DMS79 (cell line): ENCODE measurements at places on chromosomes 5 and 9.

- no peak for DNase-seq
Measured at GRCh38 chr9:137009938-137010732, 13.8 kb upstream of the CLIC3 start.

GRCh38 chr9:94065535-94065961, 18.7 kb upstream of the PTPDC1 start:
- DNase-seq = no peak

DNA sequence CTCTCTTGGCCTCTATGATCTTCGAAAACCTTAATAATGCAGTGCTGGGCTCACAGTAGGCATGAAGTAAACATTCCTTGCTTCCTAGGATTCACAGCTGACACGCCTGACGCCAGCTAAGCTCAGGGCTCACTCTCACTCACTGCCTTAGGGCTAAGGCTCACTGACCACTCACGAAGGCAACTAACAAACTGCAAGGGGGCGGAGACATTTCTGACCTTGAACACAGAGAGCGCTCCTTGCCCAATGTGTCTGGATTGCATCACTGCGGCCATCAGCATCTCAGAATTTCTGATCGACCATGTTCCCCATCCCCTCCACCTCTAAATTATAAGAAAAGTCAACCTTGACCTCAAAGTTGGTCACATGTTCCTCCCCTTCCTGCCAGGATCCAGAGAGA, 372.6 kb downstream of the EBF1 start:
- no peak for DNase-seq

GRCh38 chr5:36939969-36940858, 63.6 kb downstream of the NIPBL start:
- DNase-seq = no peak

- no peak for DNase-seq
Measured at GRCh38 chr9:84340535-84340934, at the start of gene SLC28A3. Gene SLC28A3, minus strand, starts transcription at chr9:84340758. Its CDS starts 125 bp downstream, at chr9:84340633.

GRCh38 chr9:111582888-111583287, 16.6 kb downstream of the PTGR1 start:
- no peak for DNase-seq

DNA sequence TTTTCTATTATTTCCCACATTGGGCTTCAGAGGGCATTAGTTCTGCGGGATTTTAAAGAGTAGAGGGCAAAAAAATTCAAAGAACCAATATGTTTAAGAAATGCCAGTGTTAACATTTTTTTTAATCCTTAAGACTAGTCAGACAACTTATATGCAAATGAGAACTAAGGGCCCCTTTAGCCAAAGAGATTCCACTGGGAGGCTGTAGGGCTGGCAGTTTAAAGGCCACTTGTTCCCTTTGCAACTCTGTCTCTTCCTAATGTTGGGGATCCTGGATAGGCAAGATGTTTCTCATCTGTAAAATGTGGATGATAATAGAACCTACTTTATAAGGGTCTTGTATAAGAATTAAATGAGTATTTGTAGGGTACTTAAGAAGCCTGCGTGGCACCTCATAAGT, 1395.9 kb downstream of the PTPRD start:
- DNase-seq = no peak

- DNase-seq = no peak
Measured at GRCh38 chr5:178376921-178377582, 144.4 kb upstream of the PHYKPL start.

GRCh38 chr9:92488681-92489550, 6.6 kb upstream of the ASPN start:
- no peak for DNase-seq

GRCh38 chr5:34928267-34928666, 1.1 kb upstream of the DNAJC21 start:
- no peak for DNase-seq

- no peak for DNase-seq
Measured at GRCh38 chr5:168260353-168261226, 30.9 kb upstream of the WWC1 start.

- no peak for DNase-seq
Measured at GRCh38 chr5:123428521-123429220, 5.5 kb upstream of the CEP120 start.

GRCh38 chr5:88761269-88761850, 121.6 kb downstream of the MEF2C start:
- DNase-seq = no peak

GRCh38 chr9:127273326-127273725, 8.8 kb downstream of the GARNL3 start:
- DNase-seq = no peak

DNA sequence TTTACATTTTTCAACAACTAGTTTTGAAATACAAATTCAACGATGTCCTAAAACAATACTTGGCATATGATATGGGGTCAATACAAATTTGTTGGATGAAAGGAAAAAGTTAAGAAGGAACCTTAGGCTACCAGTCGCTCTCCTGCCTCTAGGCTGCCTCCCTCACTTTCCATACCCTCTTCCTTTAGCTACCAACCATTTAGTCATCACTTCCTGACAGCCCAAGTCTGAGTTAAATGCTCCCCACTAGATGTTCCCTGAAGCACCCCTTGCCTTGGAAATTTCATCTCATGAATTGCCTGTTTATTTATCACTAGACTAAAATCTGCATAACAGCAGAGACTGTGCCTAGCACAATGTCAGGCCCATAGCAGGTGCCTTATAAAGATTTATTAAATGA, 2.7 kb upstream of the LARS1 start:
- DNase-seq = no peak

GRCh38 chr5:41148448-41148847, 64.9 kb downstream of the C6 start:
- DNase-seq = no peak

- DNase-seq = no peak
Measured at GRCh38 chr5:149450199-149450598, 71.1 kb upstream of the IL17B start.

GRCh38 chr5:151023047-151023615, 2.7 kb downstream of the GPX3 start:
- DNase-seq = no peak

DNA sequence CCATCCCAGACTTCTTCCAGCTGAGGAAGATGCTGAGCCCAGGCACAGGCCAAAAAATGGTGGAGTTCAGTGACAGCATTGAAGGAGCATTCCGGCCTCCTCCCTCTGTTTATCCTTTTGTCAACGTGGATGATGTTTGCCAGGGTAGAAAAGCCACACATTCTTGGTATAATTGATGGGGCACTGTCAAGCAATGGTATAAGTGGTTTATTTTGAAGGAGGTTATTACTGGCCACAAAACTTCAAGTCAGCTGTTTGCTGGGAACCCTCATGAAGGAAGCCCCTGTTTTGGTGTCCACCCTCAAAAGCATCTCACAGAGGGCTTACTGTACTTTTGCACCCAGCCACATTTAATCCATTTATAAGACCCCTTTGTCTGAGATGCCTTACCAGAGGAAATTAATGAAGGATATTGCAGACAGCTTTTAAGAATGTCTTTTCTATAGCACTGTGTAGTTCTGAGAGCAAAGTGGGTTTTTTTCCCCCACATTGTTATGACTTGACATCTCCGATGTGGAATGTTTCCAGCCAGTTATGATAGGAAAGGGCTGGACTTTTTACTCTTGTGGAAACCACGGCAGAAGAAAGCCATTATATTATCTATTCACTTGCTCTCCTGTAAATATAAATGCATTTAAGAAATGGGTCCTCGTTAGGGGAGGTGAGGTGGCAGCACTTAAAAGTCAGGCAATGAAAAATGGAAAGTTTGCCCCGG, 95.5 kb upstream of the SPATA31D4 start:
- DNase-seq = no peak

DNA sequence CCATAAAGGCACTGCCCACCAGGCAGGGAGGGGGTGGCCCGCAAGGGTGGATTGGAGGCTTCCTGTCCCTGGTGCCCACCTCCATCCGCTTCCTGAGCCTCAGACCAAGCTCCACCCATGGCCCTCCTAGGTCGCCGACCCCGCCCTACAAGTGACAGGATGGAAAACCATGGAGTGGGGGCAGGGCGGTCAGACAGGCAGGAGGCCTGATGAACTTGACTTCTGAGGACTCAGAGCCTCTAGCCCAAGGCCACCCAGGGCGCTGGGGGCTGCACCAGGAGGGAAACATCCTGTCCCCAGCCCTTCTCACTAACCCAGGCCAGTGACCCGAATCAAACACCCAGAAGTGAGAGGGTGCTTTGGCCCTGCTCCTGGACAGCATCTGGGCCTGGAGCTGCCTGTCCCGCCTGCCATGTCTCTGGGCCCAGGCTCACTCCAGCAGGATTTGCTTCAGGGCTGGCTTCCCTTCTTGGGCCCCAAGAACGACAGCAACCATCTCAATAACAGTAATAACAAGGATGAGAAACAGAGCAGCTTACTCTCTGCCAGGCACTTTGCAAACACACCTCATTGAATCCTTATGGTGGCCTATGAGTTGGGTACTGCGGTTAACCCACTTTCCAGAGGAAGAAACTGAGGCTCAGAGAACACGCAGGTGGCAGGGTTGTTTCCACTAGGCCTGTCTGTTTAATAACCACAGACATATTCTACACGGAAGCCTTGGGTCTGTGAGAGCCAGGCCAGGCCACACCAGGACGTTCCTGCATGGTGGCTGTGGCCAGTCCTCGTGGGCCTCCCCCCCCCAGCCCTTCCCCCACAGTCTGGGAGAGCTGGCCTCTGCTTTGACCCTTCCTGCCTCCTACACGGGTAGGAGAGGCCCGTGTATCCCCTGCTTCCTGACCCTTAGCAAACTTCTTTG, 4.4 kb upstream of the ST6GALNAC6 start:
- DNase-seq = no peak

- DNase-seq = no peak
Measured at GRCh38 chr5:179142434-179143198, 82.4 kb downstream of the ZNF354C start.

GRCh38 chr9:82275258-82275927, 286.8 kb downstream of the SPATA31D1 start:
- no peak for DNase-seq

DNA sequence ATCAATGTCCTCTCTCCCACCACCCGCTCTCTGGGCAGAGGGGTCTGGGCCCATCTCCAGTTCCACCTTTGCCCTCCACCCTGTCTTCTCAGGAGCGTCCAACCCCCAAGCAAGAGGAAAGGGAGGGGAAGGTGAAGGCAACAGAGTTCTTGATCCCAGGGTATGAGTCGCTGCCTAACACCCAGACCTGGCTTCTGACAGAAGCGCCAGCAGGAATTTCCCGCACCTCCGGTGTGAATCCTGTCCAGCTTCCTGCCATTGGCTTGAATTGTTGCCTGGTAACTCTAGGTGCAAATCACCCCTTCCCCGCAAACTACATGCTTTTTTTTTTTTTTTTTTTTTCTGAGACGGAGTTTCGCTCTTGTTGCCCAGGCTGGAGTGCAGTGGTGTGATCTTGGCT, 84.2 kb upstream of the IER5L start:
- no peak for DNase-seq

DNA sequence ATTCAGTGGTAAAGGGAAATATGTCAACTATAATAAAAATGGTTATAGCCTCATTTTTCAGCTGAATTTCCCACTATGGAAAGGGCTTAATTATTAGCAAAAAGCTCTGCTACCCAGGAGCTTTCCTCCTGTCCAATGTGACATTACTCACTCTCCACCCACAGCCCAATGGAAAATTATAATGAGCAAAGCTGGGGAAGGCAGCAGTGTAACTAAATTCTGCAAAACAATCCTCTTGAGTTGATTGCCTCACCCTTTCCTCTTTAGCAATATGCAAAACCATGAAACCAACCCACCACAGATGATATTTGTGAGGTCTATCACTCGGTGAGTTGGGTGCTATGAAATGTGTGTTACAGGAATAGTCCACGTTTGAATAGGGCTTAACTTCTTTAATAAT, 14.0 kb upstream of the PLPPR1 start:
- no peak for DNase-seq

GRCh38 chr9:81344366-81344765, 345.0 kb downstream of the TLE1 start:
- DNase-seq = no peak

GRCh38 chr5:81687292-81687691, 63.6 kb downstream of the SSBP2 start:
- no peak for DNase-seq

DNA sequence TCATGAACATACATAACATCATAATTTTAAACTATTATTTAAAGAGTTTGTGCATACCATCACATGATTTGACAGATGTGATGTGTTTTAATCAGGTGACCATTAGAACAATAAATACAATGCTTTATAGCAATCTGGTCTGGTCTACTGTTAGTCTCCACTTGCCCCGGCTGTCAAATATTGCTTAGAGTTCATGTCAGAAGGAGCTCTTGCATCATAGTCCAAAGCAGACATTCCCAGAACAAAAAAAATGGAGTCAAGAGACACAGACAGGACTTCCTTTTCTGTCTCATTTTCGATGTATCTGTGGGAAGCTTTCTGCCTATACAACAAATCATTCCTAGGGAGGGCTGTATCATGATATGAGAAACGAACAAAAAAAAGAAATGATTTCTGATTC, 979.2 kb upstream of the WWC1 start:
- DNase-seq = no peak

DNA sequence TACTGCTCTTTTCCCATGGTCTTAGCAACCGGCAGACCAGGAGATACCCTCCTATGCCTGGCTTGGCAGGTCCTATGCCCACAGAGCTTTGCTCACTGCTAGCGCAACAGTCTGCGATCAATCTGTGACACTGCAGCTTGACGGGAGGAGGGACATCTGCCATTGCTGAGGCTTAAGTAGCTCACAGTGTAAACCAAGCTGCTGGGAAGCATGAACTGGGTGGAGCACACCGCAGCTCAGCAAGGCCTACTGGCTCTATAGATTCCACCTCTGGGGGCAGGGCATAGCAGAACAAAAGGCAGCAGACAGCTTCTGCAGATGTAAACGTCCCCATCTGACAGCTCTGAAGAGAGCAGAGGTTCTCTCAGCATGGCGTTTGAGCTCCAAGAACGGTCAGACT, 40.4 kb downstream of the MCTP1 start:
- DNase-seq = no peak

GRCh38 chr9:84111726-84112125, 131.1 kb downstream of the RMI1 start:
- DNase-seq = no peak

- DNase-seq = no peak
Measured at GRCh38 chr9:123883634-123884033, 46.3 kb downstream of the DENND1A start.

GRCh38 chr5:57715296-57715695, 232.7 kb upstream of the ACTBL2 start:
- DNase-seq = no peak

DNA sequence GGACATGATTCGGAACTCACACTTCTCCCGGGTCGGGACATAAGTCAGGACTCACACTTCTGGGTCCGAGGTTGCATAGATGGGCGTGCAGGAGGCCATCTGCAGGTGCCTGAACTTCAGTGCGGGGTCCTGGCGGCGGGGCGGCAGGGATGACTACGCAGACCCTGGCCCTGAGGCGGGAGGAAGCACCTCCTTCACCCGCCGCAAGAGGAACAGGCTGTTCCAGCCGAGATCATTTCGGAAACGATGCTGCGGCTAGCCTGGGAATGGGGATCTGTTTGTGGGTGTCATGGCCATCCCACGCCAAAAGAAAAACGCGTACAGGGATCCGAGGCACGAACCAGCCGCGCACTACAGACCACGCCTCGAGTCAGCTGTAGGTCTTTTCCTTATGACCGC, 196.6 kb downstream of the TTLL11 start:
- no peak for DNase-seq

GRCh38 chr9:38018958-38019602, 49.9 kb downstream of the SHB start:
- peak; percentile 55 for DNase-seq
